ENCODE measurements at places on chromosomes 4 and X.

GRCh38 chr4:153393397-153393796 lies 48.9 kb downstream of the MND1 start:
- peak; percentile 25 for DNase-seq

GRCh38 chrX:54288277-54288676 lies 69.6 kb downstream of the WNK3 start:
- DNase-seq, result peak; percentile 5

DNA sequence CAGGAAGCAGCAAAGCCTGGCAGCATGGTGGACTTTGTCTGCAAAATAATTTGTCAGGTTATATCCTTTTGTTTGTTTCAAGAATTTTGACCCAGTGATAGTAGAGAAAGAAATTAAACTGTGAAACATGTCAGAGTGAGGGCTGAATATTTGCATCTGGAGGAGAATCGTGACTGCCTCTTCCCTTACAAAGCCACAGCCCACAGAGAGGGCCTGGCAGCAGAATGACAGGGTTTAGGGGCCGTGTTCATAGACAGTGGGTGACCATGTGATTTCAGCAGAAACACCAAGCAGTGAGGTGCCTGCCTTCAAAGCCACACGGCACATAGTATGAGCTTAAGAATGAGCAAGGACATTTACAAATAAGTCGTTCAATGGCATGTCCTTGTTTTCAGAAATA lies 24.4 kb upstream of the PLAC8 start:
- DNase-seq, result no peak

DNA sequence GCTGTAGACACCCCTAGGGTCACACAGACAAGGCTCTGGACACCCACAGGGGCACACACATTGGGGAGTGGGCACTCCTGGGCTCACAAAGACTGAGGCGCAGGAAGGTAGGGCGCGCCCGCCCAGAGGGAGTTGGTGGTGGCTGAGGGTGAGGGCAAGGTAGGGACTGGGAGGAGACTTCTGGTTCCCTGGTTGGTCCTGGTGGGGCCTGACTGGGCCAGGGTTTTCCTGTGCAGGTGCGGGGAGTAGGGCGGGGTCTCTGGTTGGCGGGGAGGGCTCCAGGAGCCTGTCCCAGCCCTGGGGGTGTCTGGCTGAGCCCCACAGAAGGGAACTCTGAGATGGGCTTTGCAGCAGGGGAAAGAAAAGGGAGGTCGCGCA lies 6.7 kb upstream of the WAS start:
- peak; percentile 29 for DNase-seq

DNA sequence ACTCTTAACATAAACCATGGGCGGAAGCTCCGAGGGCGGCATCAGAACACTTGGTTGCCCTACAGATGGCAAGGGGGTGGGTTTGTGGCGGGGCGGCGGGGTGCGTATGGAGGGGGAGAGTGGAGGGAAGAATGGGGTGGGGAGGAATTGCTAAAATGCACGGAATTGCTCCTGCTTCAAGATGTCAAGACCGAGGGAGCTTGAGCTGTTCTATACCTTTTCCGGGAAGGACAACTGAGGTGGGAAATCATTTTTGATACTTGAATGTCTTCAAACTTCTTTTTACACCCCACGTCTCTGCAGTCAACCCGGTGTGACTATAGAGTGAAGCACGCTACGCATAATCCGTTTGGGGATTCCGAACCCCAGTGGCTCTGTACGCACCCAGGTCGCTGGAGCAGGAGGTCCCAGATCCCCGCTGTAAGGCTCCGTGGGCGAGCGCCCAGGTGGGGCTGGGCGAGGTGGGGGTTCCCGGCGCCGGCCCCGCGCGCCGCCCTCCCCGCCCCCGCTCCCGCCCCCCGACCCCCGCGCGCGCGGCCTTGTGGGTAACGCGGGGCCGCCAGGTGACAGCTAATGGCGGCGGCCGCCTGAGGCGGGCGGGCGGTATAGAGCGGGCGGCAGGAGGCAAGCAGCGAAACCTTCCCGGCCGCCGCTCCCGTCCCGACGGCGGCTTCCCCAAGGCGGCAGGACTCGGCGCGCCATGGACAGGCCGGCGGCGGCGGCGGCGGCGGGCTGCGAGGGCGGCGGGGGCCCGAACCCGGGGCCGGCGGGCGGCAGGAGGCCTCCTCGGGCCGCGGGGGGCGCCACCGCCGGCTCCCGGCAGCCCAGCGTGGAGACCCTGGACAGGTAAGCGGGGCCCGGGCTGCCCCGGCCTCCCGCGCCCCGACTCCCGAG lies at the start of gene MTMR1:
Gene MTMR1, plus strand, starts transcription at position 566 of the 894 bp plus-strand sequence. Its CDS starts 135 bp downstream, at position 701.
- DNase-seq, result peak; percentile 65
